Stimulated activated CD4-positive, alpha-beta T cell treated with anti-CD3 and anti-CD28 coated beads, Interleukin-1b, Interleukin-23, amount 100 ng/mL, for 48 hours (primary cell): ENCODE measurements at places on chromosomes 5 and 9.

- DNase-seq = no peak
These were observed 4.7 kb upstream of the CLTB start for GRCh38 chr5:176420972-176421544.

DNA sequence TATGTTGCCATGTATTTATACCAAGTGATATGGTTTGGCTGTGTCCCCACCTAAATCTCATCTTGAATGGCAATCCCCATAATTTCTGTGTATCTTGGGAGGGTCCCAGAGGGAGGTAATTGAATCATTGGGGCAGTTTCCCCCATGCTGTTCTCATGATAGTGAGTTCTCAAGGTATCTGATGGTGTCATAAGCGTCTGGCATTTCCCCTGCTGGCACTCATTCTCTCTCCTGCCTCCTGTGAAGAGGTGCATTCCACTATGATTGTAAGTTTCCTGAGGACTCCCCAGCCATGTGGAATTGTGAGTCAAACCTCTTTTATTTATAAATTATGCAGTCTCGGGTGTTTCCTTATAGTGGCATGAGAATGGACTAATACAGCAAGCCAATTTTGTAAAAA lies 140.8 kb upstream of the ADAMTSL1 start:
- DNase-seq = no peak

DNA sequence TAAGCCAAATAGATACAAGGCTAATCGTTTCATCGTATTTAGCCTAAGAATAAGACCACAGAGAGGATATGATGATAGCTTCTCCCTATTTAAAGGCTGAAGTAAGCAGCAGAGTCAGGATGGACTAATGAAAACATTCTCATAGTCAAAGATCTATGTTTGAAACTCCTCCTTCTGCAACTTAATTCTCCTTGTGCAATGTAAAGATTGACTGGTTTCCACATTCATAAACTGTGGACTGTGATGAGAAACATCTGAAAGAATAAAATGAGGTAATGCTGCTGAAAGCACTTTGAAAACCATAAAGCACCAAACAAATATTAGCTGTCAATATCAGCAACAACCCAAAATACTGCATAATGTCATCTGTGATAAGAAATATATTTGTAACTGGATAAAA lies 361.9 kb downstream of the CSNK1G3 start:
- no peak for DNase-seq

DNA sequence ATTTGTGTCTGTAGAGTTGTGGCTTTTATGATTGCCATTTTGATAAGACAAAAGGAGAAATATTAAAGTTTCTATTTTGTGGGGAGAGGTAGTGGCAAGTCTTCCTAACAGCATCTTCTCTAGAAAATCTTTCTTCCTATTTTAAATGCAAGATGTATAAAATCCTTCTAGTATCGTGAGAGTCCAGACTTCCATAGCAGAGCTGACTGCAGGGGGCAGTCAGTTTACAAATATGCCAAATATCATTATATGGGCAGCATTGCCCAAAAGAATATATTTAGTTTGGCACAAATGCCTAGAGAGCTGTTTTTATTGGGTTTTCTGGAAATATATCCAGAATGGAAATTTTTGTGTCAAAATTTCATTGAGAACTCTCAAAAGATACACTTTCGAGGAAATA lies 82.1 kb upstream of the ALDH1A1 start:
- DNase-seq = no peak

- DNase-seq = no peak
These were observed 21.0 kb downstream of the FSD1L start for GRCh38 chr9:105468875-105469274.

DNA sequence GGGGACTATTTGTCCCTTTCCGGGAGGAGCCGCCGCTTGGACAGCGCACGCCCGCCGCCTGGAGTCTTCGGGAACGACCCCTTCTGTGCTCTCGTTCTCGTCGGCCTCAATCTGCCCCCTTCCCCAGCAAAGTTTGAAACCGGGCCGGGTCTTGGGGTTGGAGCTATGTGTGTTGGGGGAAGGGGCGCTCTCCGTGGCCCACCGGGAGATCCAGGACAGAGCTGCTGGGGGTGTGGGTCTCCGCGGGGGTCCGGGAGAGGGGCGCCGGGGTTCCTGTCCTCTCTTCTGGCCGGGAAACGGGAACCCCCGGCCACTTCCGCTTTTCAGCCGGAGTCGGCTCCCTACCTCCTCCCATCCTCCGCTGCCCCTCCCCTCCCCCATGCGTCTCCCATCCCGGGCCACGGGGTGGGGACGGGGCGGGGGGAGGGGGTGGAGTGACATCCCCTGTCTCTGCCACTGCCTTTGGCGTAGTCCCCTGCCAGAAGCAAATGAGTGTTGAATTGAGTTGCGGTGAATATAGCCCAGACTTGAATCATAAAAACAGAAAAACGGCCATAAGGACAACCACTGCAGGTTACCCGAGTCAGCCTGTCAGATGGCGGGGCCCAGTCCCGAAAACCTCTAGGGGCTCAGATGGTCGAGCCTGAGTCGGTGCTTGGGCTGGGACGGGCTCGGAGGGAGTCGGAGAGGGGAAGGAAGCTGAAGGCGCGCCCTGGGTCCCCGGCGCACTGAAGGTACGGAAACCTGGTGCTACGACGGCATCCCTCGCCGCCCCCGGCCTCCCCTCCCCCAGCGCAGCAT lies 1.1 kb downstream of the CPLX2 start:
- no peak for DNase-seq

DNA sequence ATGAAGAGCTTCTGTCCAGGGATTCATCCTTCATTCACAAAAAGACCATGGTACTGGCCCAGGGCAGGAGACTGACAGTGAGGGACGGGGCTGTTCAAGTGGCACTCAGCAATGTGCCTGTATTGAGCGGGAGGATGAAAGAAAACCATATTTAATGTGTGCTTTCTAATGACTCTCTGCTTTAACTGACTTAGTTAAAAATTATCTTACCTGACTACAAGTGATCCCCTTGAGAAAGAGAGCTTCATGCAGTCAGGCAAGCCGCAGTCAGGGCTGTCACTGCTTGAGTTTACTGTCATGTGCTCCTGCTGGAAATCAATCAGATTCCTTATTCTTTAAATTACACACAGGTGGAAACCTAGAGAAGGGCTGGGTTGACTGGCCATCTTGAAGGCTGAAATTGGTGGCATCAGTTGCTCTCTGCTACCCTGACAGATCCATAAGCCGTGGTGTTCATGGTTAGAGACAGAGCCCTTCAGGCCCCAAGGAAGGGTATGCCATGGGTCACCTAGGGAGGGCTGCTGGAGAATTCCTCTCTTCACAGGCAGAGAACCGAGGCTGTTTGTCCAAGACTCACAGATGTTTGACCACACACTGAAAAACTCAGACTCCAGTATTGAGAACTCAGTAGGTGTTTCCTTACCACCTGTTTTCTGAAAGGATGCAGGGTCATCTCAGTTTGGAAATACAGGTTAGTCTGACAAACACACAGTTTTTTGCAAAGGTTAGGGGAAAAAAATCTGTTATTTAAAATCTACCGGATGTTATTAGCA lies 70.9 kb downstream of the TRIO start:
- no peak for DNase-seq

GRCh38 chr5:43771611-43772031 lies 168.6 kb downstream of the NNT start:
- no peak for DNase-seq

DNA sequence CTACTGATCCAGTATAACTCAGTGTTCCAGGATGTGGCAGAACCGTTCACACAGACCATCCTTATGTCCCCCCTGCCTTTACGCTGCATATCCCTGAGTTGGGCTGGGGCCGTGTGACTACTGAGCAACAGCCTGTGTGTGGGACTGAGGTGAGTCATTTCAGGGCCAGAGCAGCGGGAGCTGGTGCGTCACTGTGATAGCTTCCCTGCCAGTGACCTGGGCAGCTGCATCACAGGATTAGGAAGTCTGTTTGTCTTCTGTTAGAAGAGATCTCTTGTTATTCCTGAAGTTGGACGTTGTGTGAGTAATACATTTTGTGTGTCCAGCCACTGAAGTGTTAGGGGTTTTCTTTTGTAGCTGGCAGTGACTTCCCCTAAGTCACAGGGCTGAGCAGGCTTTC lies 35.6 kb downstream of the TPPP start:
- no peak for DNase-seq

- no peak for DNase-seq
These were observed 355.4 kb upstream of the SLC24A2 start for GRCh38 chr9:20144197-20144596.

DNA sequence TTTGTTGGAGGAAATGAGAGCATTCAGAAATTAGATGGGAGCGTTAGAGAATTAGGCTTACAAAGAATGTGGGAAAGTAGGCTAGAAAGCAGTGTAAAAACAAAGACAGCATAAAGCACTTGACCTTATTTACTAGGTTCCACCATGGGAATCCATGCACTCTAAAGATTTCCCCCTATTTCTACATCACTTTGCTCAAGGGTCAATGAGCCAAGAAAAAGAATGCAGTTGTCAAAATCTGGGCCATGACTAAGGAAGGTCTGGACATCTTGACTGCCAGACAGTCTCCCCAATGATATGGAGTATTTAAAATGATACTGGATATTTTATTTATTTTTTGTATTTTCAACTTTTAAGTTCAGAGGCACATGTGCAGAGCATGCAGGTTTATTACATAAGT lies 3.4 kb downstream of the TLR4 start:
- no peak for DNase-seq

- DNase-seq = no peak
These were observed 82.2 kb upstream of the HSPA9 start for GRCh38 chr5:138657360-138657759.
